ENCODE measurements at places on chromosomes 2 and 18.

- no peak for DNase-seq
Observed at GRCh38 chr2:107719141-107719540, 107.6 kb upstream of the RGPD4 start.

DNA sequence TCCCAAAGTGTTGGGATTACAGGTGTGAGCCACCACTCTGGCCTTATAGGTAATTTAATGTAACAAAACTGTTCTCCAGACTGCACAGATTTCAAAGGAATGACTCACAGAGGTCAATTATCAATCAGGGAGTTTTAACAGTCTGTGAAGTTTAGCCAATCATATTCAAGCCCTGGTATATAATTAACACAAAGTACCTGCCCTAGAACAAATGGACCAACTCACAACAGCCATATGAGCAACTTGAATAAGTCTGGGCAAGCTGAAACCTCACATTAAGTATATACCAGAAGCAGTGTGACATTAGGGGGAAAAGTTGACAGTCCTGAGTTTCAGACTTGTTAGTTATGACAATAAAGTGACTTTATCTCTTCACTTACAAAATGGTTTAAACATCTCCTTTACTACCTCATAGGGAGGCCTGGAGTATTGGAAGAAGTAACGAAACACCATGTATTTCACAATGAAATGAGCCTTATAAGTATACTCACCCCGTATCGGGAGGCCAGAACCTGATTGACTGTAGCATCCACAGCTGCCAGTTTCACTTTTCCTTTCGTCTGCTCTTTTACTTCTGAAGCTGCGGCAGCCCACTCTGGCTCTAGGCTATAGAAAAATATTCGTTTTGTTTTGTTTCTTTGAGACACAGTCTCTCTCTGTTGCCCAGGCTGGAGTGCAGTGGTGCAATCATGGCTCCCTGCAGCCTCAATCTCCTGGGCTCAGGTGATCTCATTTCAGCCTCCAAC, 22.2 kb downstream of the PDIA6 start:
- no peak for DNase-seq

DNA sequence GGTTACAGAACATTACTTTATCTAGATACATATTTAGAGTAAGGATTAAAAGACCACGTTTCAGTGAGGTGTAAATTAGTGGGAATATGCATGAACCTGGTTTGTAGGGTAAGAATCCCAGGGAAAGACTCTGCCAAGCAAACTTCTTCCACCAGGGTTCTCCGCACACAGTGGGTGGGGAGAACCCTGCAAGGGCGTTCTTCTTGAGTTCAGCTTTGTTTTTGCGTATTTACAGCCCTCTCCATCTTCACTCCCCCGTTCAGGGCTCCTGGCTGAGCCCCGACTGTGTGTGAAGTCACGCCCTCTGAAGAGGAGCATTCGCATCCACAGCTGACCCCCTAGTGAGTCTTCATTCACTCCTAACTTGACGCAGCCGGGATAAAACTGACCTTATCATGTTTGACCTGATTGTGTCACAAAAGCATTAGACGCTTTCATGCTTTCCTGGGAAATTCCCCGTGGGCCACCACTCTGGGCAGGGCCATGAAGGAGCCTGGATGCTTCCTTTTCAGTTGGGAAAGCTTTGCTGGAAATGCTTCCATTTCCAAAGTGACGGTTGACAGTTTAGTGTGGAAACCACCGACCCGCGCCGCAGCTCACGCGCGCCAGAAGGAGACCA, 1.0 kb downstream of the ALKAL2 start:
- DNase-seq = no peak

DNA sequence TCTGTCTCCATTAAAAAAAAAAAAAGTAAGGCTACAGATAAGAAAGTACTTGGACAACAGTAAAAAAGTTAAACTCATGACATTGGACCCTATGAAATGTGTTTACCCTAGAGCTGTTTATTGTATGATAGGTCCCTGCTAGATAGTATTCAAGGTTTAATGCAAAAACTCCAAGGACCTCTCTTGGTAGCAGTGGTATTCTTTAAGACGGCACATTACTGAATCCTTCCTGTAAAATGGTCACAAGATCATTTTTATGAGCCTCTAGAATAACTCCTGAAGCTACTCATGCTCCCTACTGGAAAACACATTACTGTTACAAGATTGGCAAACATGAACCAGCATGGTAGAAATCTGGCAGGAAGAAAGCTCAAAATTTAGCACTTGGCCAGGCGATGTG, 38.8 kb downstream of the GALM start:
- DNase-seq = no peak

- no peak for DNase-seq
Observed at GRCh38 chr2:167833294-167833693, 414.1 kb downstream of the STK39 start.

GRCh38 chr2:223652122-223652521, 50.0 kb upstream of the SCG2 start:
- DNase-seq = no peak

DNA sequence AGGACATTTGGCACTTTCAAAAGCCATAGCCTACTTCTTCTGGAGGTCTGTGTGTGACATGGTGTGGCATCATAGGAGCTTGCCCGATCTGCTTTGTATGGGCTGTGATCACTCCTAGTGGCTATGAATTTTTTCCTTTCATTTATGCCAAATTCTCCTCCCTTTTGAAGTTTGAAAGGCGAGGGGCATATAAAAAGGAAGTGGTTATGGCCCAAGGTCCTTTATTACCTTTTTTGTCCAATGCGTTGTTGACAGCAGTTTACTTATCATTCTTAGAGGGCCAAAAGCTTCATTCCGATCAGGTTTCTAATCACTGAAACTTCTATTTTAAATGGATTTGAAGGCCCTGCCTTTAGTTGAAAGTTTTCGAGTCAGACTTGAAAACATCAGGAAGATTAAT, 224.3 kb upstream of the FOSL2 start:
- no peak for DNase-seq

DNA sequence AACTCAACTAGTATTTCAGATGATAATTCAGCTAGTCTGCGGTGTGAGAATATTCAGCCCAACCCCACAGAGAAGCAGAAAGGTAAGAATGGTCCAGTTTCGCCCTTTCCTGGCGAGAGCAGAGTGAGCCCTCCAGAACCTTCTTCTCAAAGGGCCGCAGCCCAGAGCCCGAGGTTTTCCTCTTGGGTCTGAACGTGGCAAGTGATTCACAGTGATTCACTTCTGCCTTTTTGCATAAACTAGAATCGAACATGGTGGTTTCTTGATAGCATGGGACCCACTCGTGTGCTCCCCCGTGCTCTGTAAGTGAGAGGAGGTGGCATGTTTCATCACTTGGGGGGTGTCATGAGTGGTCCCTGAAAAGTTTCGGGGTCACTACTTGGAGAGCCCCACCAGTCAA, 24.2 kb downstream of the TRAF3IP1 start:
- DNase-seq = no peak

DNA sequence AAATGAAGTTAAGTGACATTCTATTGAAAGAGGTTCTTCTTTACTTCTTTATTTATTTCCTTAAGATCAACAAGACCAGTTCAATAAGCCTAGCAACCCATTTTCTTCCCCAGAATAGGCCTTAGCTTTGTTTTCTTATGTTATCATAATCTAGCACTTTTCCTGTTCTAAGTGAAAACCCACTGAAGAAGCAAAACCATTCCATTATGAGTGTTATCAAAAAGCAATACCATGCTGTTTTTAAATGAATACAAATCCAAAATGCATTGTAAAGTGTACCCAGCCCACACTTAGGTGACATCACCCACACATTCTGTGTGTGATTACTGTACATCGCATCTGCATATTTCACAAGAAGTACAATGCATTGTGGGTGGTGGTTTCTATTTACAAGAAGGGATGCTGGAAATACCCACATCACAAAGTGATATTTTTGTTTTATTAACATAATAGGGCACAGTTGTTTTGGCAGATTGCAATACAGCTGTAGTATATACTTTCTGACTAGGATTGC, 679.5 kb downstream of the KCNJ3 start:
- DNase-seq = no peak

- DNase-seq = peak; percentile 35
Observed at GRCh38 chr2:15177103-15177502, 384.0 kb downstream of the NBAS start.
